Activated CD8-positive, alpha-beta memory T cell treated with anti-CD3 and anti-CD28 coated beads for 24 hours (primary cell): ENCODE measurements at places on chromosomes 16 and 17.

DNA sequence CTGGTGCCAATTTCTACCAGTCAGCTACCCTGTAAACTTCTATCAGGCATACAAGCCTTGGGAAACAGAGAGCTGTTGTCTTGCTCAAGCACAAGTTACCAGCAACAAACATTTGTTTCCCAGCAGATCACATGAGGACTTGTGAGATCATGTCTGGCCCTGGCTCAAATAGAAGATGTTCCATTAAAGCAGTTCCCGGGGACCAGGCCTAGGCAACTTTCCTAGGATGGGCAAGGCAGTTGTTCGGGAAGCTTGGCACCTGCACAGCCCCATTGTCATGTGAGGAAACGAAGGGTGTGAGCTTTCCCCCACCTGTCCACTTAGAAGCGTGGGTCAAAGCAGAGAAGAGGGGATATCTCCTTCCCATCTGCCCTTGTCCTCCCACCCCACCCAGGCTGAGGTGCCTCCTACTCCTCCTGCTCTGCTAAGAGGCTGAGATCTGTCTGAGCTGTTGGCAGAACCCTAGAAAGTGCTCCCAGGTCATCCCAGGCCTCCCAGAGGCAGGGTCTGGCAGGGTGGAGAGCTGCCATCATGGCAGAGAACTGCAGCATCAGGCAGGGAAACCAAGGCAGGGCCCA, 11.2 kb upstream of the SLC47A2 start:
- DNase-seq, result no peak

DNA sequence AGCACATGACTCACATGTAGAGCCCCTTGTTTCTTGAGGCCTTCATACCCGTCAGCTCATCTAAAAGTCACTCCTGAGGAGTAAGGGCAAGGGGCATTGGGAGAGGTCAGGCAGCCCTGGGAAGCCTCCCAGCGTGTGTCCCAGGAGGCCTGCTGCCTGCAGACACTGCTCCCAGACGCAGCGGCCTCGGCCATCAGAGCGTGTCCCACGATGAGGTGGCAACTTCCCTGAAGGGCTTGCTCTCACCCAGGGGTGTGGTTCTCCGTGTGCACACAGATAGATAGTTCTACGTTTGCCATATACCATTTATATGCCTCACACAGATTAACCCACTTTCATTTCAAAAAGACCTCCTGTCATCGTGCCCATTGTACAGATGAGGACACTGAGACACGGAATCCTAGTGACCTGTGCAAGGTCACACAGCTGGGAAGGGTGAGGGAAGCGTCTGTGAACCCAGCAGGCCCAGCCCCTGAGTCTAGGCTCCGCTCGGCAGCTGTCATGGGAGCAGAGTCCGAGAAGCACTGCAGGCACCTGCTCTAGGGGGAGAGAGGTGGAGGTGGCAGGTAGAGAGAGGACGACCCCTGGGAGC, 8.3 kb downstream of the TUBB3 start:
- DNase-seq, result no peak

GRCh38 chr16:23453338-23454052, 506 bp upstream of the COG7 start:
- DNase-seq, result no peak

DNA sequence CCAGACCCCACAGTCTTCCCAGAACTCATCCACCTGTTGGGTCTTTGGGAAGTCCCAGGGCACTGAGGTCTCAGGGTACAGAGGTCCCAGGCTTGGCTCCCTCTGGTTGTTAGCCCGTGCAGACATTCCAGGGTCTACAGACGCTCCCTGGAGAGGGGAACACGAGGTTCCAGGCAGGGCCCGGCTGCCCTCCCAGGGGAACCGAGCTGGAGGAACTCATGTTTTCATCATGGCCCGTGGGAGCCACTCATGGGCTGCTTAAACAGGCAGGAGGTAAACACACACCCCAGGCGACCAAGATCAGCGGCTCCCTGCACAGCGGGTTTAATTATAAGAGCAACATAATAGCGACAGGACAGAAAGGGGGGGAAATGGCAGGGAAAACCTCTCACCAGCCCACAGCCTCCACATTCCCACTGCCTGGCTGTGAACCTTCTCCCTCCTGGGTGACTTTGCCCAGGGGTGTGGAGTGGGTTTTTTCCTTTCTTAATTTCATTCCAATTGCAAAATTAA, 36.5 kb downstream of the TRARG1 start:
- no peak for DNase-seq

GRCh38 chr17:44820631-44821212, 9.4 kb downstream of the GJC1 start:
- no peak for DNase-seq

- DNase-seq, result no peak
These were observed 18.3 kb upstream of the TOM1L1 start for GRCh38 chr17:54882371-54882770.

- DNase-seq, result peak; percentile 95
These were observed 10.3 kb upstream of the ZFP90 start for GRCh38 chr16:68528686-68529379.

DNA sequence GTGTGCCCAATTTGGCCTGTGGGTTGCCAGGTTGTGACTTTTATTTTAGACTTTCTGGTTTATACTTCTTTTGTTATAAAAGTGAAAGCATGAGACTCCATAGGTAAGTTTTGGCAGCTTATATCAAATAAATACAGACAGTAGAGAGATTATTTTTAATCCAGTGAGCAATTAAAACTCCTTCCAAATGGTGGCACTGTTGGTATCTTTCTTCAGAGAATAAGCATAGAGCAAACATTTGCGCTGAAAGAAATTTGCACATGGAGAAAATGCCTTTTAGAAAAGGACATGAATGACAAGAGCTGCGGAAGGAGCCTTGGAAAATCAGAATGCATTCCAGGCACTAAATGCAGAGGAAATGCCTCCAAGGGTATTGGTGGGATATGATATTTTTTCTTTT, 46.1 kb upstream of the DNAJA2 start:
- no peak for DNase-seq

DNA sequence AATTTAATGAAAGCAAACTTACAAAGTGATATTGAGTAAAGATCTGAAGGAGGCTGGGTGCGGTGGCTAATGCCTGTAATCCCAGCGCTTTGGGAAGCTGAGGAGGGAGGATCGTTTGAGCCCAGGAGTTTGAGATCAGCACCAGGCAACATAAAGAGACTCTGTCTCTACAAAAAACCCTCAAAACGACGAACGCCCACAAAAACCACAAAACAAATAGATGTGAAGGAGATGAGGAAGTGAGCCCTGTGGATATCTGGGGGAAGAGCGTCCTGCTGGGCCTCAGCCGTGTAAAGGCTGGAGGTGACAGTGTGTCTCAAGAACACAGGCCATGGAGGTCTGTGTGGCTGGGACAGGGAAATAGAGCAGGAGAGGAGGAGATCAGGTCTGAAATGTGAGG, 68.8 kb downstream of the ITFG1 start:
- no peak for DNase-seq

GRCh38 chr17:5821803-5822202, 237.5 kb upstream of the NLRP1 start:
- DNase-seq, result no peak

- no peak for DNase-seq
These were observed 882 bp upstream of the ATP6V0C start for GRCh38 chr16:2512735-2513404.

DNA sequence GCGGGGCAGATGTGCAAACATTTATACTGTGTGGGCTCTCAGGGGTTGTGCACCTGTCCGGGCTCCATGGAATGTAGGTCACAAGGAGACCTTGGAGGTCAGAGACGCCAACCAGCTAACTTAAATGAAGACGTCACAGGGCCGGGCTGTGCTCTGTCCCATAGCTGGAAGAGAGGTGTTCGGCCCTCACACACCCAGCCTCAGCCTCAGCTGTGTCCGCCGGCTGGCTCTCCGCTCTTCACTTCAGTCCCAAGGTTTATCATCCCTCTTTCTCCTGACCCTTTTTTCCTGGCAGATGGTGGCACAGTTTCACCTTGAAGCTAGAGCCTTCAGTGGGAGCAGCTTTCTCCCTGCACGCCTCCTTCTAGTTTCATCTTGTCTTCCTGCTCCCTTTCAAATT, 6.0 kb upstream of the RBFOX3 start:
- DNase-seq, result no peak

DNA sequence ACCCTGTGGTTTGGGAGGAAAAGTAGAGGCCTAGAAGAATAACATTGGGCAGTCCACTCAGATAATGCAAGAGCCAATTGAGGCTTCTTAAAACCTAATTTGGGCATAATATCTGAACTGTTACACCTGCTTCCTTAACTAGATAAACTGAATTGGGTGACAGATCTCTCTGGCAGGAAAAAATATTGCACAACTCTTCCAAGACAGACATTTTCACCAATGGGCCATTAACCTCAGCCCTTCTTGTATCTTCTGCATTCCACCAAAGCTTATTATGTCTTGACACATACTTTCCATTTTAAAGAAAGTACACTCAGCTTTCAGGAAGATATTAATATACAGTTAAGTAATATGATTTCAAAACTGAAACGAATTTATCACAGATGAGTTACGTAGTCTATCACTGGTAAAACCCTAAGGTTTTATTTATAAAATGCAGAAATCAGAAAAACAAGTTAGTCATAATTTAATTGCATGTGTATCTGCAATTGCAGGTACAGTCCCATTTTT, 79.9 kb upstream of the MON1B start:
- no peak for DNase-seq

DNA sequence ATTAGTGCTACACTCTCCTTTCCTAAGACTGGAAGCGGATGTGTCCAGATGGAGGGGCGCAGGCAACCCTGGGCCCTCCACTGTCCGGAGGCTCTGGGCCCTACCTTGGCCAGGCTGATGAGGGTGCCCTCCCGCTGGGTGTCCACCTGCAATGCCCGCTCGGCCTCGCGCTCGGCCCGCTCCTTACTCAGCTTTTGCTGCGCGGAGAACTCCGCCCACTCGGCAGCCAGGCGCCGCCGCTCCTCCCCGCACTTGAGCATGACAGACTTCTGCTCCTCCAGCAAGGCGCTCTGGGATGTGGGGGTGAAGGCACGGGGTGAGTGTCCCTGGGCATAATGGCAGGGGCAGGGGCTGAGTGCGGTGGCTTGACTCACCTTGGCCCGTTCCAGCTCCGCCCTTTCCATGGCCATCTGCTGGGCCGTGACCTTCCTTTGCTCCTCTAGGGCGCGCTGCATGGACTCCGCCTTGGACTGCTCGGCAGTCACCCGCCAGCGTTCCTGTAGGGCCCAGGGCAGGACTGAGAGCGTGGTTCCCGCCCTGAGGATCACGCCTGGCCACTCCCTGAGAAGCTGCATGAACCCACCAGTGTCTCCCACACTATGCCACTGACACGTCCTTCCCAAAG, 10.1 kb upstream of the MRPL38 start:
- DNase-seq, result no peak
